PC-3 (cell line): ENCODE measurements at places on chromosomes 16 and 17.

- DNase-seq = peak; percentile 87
Observed at GRCh38 chr17:57422574-57423164, 166.3 kb downstream of the MSI2 start.

GRCh38 chr17:2064980-2065785, 10.3 kb downstream of the HIC1 start:
- no peak for DNase-seq

DNA sequence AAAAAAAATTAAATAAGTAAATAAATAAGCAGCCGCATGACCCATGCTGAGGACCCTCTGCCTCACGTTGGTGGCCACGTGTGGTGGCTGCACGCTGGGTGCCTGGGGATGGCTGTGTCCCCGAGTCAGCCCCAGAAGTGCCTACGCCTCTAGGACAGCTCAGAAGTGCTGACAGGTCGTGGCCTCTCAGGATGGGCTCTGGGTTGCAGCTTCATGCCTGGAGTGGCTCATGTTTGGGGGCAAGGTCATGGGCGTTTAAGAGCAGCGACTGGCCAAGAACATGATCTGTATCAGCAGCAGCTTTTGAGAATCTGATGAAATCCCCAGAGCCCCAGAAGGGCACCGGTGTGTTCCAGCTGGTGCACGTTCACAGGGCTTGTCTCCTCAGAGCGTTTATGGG, 26.8 kb upstream of the CAPN15 start:
- no peak for DNase-seq

GRCh38 chr17:48100160-48100559, 1.1 kb downstream of the CBX1 start:
- DNase-seq = no peak

DNA sequence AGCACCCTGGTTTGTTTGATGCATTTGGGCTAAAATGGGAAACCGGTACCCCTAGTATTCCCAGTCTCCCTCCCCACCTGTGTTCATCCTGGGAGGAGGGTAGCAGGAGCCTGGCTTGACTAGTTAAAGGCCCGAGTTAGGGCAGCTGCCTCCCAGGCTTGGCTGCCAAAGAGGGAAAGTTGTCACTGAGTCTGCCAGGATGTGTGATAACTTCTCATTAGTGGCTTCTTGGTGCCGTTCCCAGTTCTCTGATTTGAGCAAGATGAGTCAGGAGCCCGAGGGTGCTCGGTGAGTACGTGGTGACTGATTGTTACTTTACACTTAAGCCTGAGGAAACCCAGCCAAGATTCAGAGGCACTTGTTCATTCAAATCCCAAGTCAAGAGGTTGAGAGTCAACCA, 2.5 kb downstream of the KRT32 start:
- DNase-seq = peak; percentile 96

DNA sequence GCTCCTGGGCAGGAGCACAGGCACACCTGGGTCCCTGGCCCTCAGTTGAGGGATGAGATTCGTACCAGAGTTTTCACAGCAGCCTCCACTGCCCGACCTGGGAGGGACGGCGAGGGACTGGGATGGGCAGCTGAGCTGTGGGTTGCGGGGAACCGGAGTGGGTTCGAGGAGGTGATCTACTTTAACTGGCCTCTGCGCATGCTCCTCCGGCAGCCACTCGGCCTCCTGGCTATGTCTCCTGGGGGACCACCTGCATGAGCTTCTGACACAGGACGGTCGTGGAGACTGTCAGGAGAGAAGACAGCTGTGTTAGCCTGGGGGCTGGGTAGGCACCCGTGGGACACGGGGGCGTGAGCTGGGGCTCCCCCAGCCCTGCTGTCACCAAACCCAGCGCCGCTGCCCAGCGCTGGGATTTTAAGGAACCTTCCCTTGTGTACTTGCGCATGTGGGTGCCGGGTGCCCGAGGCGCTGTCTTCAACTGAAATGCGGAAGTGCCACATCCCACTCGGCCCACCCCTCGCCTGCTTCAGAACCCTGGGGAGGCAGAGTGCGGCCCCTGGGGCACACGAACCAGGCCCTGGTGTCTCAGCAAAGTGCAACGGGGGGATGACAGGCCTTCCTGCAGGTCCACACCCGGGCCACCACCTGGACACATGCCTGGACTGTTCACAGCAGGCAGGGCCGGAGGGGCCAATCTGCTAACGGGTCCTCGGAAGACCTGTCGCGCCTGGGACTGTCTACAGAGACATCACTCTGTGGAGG, 36.4 kb downstream of the SLC7A5 start:
- DNase-seq = no peak

- no peak for DNase-seq
Observed at GRCh38 chr17:50304781-50305404, 30.6 kb downstream of the TMEM92 start.

- DNase-seq = no peak
Observed at GRCh38 chr17:57582881-57583756, 162.0 kb downstream of the CCDC182 start.

DNA sequence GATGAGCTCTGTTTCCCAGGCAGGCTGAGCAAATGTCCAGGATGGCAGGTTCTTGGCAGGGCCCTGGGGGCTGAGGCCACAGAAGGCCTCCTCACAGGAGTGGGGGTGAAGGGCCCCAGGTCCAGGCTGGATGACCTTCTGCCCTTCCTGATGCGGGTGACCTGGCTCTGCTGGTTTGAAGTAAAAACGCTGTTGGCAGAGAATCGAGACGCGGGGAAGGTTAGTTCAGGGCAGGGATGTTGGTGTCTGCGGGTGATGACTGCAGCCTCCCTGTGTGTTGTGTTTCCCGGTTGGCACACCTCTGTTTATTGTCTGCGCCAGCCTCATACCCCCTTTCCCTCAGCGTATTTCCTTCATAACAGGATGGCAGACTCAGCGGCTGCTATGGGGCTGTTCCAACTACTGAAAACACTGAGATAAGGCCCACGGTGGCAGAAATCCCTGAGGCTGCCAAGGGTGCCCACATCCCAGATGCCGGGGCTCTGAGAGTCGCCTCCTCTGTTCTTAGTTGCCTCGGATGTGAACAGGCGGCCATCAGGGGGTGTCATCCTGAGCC, 104.6 kb downstream of the METRNL start:
- DNase-seq = no peak

DNA sequence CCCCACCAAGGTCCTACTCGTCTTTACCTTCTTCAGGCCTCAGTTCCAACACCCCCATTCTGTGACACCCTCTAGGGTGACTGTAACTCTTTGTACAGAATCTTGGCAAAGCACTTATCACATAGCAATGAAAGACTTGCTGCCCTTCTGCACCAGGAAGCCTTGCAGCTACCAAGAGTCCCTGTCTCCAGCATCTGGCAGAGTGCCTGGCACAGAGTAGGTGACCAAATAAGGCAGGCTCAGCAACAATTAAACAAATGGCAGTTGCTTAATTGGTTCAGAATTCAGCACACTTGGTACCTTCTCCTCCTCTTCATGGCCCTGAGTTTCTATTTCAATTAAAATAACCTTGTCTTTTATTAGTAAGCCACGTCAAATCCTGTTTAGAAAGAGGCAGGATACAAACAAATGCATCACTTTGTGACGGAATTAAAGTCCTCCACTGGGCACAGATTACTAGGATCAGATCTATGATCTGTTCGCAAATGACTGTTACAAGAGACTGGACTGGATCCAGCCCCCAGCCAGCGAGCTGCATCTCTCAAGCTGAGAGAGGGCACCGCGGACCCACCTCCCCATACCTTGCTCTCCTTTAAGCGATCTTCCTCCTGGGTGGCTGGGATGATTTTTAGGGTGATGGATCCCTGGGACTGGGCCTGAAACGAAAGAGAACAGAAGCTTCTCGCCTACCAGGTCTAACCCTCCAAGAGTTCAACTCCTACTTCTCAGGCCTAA, 9.4 kb downstream of the MPP3 start:
- DNase-seq = no peak

DNA sequence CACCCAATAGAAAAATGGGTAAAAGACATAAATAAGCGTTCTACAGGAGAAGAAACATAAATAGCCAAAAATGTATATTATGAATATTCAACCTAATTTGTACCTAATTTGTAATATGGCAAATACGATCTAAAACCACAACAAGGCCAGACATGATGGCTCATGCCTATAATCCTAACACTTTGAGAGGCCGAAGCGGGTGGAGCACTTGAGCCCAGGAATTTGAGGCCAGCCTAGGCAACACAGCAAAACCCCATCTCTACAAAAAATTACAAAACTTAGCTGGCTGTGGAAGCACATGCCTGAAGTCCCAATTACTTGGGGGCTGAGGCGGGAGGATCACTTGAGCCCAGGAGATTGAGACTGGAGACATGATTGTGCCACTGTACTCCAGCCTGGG, 30.1 kb downstream of the CRLF3 start:
- DNase-seq = no peak

- no peak for DNase-seq
Observed at GRCh38 chr17:76481071-76481655, 13.8 kb downstream of the AANAT start.

DNA sequence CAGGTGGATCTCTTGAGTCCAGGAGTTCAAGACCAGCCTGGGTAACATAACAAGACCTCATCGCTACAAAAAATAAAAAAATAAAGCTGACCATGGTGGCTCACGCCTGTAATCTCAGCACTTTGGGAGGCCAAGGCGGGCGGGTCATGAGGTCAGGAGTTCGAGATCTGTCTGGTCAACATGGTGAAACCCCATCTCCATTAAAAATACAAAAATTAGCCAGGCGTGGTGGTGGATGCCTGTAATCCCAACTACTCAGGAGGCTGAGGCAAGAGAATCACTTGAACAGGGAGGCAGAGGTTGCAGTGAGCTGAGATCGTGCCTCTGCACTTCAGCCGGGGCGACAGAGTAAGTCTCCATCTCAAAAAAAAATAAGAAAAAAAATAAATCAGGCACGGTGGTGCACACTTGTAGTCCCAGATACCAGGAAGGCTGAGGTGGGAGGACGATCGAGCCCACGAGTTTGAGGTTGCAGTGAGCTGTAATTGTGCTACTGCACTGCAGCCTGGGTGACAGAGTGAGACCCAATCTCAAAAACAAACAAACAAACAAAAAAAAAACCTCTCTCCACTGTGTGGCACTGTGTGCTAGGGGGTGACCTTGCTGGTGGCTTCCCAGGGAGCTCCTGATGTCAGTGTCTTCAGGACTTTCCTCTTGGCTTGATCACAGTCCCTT, 19.8 kb upstream of the MAPK3 start:
- DNase-seq = peak; percentile 20

DNA sequence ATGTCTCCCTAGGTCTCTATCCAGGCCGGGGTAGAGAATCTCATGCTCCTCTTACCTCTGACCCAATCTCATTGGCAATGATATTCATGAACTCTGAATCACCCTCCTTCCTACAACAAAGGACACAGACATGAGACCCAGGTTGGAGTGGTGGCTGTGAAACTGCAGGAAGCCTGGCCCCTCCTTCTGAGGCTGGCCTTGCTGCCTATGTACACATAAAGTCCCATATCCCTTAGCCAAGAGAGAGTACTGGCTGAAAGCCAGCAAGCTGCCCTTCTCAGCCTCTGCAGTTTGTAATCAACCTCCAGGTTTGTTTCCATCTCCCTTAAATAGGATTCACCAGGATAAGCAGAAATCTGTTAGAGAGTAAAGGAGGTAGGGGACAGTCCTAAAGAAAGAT, 10.6 kb downstream of the AARSD1 start:
- DNase-seq = no peak

- peak; percentile 59 for DNase-seq
Observed at GRCh38 chr16:55944377-55944802, 69.2 kb upstream of the CES5A start.

DNA sequence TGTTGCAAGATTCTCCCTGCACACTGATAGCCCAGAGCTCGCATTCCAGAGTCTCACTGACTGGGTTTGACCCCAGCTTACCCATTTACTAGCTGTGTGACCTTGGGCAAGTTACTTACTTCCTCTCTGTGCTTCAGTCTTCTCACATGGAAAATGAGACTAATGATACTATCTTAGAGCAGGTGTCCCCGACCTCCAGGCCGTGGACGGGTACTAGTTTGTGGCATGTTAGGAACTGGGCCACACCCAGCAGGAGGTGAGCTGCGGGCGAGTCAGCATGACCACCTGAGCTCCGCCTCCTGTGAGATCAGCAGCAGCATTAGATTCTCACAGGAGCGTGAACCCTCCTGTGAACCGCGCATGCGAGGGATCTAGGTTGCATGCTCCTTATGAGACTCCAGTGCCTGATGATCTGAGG, 15.8 kb downstream of the ANKFY1 start:
- DNase-seq = peak; percentile 62

DNA sequence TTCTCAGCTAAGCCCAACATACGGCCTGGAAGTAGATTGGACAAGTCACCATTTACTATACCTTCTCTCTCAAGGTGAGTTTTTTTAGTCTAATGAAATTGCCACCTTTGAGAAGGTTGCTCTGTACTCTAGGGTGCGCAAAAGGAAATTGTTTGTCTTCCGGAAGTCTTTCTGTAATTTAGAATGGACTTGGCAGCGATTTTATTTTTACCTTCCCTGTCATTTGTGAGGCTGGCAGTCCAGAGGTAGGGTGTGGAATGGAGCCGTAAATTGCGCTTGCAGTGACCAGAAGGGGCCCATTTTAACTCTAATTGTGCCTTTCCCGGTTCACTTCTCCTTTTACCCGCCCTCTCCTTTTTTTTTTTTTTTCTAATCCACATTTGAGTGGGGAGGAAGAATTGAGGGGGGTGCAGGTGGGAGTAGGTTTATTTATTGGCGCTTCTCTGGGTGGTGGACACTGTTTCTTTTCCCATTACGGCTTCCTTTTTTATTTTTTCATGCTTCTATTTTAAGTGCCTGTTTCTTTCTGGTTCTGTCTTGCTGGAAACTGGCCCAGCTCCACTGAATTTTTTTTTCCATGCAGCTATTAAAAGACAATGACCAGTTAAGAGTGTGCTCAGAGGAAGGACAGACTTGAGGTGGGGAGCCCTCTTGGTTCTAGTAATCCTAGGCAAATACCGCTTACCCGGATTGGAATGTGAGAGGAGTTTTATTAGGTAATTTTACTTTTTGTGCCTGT, 89.7 kb upstream of the CLEC18A start:
- DNase-seq = no peak

DNA sequence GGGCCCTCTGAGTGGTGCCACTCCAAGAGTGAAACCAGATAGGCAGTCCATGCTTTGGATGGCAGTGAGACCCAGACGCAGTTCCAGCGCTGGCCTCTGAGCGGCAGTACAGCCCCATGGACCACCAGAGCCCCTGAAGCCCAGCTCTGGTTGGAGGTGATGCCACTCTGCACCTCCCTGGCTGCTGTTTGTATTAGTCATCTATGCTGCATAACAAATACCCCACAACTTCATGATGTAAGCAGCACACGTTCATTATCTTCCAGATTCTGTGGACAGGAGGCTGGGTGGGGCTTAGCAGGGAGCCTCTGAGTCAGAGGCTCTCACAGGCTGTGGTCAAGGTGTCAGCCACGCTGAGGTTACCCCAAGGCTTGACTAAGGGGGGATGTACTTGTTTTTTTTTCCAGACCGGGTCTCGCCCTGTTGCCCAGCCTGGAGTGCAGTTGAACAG, 5.1 kb upstream of the NME4 start:
- peak; percentile 63 for DNase-seq

- peak; percentile 79 for DNase-seq
Observed at GRCh38 chr16:67241008-67241900, 6.0 kb downstream of the FHOD1 start.

- no peak for DNase-seq
Observed at GRCh38 chr16:55040366-55041086, 109.9 kb downstream of the IRX5 start.
